ENCODE measurements at places on chromosomes 12 and 14.

- no peak for DNase-seq
Observed at GRCh38 chr14:24705840-24706239, 71.8 kb upstream of the GZMB start.

DNA sequence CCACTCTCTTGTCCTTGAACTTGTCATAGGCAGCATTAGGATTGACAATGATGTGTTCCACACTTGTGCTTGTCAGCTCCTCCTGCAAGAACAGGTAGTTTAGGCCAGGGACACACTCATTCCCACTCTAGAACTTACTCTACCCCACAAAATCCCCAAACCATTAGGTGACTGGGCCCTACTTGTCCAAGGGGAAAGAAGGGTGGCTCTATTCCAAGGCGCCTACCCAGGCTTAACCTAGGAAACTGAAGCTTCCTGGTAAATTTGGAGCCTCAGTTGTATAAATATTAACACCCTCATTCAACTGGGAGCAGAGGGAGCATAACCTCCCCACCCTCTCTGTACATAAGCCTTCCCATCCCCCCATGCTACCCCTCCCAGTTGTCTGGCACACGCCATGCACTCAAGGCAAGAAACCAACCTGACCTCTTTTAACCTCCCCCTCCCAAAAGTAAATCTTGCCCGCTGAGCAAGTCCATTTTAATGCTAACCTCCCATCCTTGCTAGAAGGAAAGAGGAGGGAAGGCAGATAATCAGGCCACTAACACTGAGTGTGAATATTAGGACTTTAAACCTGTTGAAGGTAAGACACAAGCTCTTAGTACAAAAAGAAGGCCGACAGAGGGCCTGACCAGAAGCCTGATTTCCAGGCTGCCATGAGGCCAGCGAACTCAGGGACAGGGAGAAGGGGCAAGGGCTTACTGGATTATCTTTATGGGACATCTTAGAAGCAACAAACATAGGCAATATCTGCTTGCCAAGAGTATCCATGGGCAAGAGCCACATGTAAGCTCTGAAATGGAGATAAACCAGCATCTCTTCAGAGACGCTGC, 11.0 kb downstream of the DCTN2 start:
- no peak for DNase-seq

DNA sequence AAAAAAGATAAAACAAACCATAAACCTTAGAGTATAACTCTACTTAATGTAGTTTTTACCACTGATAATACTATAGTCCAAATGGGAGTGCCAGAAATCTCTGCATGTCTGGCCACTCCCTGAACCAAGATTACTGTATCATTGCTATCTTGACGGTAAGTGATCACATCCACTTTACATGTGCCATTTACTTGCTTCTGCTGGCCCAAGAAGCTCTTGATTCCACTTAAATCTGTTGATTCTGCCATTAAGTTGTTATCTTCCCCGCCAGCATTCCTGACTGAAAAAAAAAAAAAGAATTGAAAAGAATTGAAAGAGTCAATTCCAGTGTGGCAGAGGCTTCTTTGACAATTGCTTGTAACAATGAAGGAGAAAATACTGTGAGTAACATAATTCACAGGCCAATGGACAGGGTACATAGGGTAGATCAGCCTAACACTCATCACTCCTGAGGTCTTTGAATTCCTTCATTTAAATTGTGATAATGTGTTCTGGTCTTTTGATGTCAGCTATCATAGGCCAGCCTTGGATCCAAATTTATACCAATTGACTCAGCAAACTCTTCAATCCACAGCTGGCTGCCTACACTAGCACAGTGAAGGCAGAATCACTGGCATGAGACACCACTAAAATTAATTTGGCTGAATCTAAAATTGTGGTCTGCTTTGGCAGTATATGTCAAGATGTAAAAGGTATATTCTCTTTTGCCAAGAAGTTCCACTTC, 665.2 kb upstream of the FLRT2 start:
- DNase-seq, result no peak

DNA sequence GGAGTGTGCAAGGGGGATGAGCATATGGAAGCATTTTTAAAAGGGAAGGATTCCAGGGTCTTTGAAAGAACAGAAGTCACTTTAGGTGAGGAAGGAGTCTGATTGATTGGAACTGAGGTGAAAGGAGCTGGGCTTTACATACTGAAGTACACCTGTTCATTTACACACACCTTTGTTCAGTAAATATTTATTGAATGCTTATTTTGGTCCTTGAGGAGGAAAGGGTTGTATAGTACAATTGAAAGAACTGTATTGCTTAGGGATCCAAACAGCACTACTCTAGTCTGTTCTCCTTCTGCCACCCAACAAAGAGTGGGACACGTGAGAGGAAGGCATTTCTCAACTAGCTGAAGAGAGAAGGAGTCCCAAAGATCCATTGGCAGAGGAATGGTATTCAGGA, 63.9 kb downstream of the APAF1 start:
- DNase-seq, result no peak

- DNase-seq, result no peak
Observed at GRCh38 chr12:122989874-122990419, 9.5 kb downstream of the ARL6IP4 start.

- DNase-seq, result no peak
Observed at GRCh38 chr12:110782094-110782493, 39.4 kb upstream of the PPP1CC start.

GRCh38 chr12:32261638-32262037, 137.7 kb upstream of the FGD4 start:
- no peak for DNase-seq

- no peak for DNase-seq
Observed at GRCh38 chr12:109435428-109436187, 41.5 kb downstream of the KCTD10 start.

DNA sequence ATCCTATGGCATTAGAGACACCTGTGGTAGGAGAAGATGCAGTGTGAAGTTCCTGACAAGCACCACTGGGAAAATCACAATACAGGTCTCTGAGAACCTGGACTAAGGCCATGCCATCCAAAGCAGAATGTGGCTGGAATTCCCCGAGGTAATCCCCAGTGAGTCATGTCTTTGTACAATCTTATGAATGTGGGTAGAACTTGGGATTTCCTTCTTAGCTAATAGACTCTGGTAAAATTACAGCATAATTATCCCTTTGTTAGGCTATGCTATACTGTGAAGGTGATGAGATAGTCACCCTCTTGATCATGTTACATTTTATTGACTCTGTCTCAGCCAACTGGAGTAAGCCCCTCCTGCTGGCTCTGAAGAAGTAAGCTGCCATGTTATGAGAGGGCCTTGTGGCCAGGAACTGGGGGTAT, 224.3 kb upstream of the DCN start:
- DNase-seq, result no peak

GRCh38 chr14:93785423-93785822, 2.9 kb downstream of the PRIMA1 start:
- no peak for DNase-seq

DNA sequence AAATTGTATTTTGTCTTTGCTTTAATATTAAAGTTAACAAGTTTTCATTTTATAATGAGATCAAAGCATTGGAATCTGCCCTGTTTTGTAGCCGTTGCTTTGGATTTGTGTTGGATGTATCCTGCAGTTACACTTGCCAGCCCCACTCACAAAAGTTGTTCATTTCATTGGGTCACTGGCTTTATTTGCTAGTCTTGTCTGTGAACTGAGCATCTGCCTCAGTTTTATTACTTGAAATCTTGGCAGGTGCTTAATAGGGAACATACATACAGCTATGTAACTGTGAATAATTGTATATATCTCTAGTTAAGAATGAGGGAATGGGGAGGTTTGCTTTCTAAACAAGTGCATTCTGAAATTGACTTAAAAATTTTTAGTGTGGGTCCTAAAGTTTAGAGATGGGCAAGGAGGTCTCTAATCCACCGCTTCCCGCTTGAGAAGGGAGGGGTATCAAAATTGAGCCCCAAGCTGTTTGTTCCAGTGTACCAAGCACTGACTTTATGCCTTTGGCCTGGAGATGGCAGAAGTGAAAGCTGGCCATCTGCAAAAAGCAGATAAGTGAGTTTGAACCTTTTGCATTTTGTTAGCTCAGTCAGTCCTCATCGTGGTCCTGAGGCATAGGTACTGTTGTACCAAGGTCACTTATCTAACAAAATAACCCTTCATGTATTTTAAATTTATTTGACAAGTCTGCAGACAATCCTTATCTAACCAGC, 9.3 kb downstream of the EIF5 start:
- no peak for DNase-seq
